ENCODE measurements at places on chromosomes 1 and 21. TPM values are rescaled to one million over a fixed set of nuclear protein-coding genes. Genes with fewer than 3 reads are reported as not detected.

The MUL1 gene
- 30.6 TPM for total RNA-seq

The HES5 gene
- not detected for total RNA-seq

The SEMA4A gene
- total RNA-seq = 4.5 TPM

The NHLH2 gene
- not detected for total RNA-seq

The LRRC7 gene
- 11.1 TPM for total RNA-seq

The TCHH gene
- total RNA-seq = 0.60 TPM

The CELA3A gene
- 60.6 TPM for total RNA-seq

The BOLA1 gene
- 81.9 TPM for total RNA-seq

The OR2M3 gene
- total RNA-seq = not detected

The FGR gene
- total RNA-seq = 19.0 TPM

The MRPL24 gene
- 90.4 TPM for total RNA-seq

The FLVCR1 gene
- 29.4 TPM for total RNA-seq

The NHLH1 gene
- total RNA-seq = not detected

DNA sequence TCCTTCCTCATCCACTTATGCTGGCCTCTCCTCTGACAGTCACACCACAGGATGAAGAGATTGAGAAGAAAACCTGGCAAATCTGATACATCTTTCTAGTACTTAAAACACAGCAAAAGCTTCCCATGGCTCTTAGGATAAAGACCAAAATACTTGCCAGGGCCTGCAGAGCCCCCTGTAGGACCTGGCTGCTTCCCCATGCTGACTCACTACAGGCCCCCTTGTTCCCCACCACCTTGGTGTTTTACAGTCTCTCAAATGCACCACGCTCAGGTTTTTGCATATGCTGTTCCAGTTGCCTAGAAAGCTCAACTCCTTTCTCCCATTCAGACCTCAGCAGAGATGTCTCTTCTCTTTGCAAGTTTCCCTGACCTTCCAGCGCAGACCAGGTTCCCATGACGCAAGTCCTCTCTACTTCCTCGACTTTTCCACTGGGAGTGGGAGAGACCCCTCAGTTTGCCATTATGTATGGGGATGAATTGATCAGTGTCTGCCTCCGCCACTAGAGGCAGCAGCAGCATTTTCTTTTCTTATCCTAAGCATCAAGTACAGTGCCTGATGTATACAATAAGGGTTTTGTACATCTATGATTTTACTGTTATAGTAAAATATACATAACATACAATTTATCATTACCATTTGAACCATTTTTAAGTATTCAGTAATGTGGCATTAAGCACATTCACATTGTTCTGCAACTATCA is 113.8 kb upstream of the C8B start:
- no peak for DNase-seq

- no peak for DNase-seq
Observed at GRCh38 chr1:13725714-13726175, 25.8 kb downstream of the PRDM2 start.

- no peak for DNase-seq
Observed at GRCh38 chr1:226684026-226684425, 55.1 kb downstream of the ITPKB start.

- DNase-seq = no peak
Observed at GRCh38 chr1:167439301-167439988, 78.9 kb downstream of the CD247 start.

DNA sequence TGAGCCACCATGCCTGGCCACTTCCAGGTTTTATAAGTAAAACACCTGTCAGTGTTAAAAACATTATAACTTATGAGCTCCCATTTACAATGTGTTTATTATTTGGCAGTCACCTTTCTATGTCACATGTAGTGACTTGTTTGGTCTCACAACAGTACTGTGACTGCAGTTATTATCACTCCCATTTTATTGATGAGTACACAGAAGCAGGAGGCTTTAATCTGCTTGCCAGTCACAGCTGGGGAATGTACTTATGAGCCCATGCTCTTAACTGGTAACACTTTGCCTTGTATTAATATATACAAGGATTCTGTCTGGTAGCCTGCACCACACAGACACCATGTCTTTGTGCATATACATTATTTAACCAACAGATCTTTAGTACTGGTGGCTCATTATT is 31.1 kb upstream of the BACH1 start:
- no peak for DNase-seq

- DNase-seq = no peak
Observed at GRCh38 chr1:175450219-175450618, 257.6 kb upstream of the KIAA0040 start.

DNA sequence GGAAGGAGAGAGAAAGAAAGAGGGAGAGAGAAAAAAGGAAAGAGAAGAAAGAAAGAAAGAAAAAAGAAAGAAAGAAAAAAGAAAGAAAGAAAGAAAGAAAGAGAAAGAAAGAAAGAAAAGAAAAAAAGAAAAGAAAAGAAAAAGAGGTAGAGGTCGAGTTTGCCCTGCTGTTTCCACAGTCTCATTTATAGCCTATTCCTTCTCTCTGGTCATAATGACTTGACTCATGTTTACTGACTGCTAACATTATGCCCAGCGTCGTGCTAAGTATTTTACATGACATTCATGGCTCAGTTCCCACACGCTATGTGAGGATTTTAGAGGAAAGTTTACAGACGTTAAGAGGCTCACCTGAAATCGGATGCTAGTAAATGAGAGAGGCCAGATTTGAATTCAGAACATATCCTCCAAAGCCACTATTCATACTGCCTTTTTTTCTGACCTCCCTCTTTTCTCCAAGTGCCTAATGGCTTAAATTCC is 263.0 kb downstream of the TNR start:
- no peak for DNase-seq

DNA sequence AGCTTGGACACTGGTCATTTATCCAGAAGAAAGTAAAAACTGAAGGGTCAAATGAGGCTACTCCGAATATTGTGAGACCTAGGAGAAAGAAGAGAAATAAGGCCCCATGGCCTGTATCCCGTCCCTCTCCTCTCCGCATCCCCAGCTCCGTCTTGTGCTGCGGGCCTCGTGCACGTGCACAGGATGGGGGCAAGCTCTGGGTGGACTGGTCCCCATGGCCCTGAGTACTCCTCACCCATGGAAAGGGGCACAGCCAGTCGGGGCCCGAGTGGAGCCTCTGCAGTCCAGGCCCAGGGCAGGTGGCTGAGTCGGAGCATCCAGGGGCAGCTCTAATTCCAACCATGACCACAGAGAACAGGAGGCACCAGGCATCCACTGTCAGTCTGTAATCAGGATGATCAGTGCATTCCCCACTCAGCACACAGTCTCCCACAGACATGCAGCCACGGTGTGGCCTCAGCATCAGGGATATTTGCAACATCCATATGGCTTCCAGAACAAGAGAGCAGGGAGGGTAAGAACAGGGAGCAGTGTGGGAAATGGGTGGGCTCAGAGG is 12.5 kb upstream of the OLIG1 start:
- no peak for DNase-seq

- DNase-seq = no peak
Observed at GRCh38 chr1:40932006-40932405, 47.5 kb upstream of the CTPS1 start.

GRCh38 chr1:47587891-47588582 is 150.2 kb downstream of the FOXD2 start:
- no peak for DNase-seq

DNA sequence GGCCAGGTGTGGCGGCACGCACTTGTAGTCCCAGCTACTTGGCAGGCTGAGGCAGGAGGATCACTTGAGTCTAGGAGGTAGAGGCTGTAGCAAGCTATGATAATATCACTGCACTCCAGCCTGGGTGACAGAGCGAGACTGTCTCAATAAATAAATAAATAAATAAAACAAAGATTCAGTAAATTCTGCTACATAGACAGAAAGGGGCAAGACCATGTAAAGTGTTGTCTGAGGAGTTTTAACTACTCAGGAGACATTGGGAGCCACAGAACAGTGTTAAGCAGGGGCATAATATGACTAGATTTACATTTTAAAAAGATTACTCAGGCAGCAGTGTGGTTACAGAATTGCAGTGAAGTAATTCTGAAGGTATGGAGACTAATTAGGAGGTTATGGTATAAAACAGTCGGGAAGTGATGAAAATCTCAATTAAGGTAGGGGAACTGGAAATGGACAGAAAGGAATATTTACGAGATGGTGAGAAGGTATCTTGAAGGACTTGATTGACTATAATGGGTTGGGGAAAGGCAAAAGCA is 94.7 kb downstream of the ATP1B1 start:
- no peak for DNase-seq

- no peak for DNase-seq
Observed at GRCh38 chr1:206081856-206082255, 28.9 kb downstream of the RHEX start.

GRCh38 chr1:37290718-37291117 is 183.7 kb upstream of the ZC3H12A start:
- no peak for DNase-seq

- DNase-seq = no peak
Observed at GRCh38 chr1:9542430-9542829, 3.2 kb downstream of the SLC25A33 start.

GRCh38 chr1:81729818-81730217 is 70.9 kb upstream of the ADGRL2 start:
- DNase-seq = no peak

DNA sequence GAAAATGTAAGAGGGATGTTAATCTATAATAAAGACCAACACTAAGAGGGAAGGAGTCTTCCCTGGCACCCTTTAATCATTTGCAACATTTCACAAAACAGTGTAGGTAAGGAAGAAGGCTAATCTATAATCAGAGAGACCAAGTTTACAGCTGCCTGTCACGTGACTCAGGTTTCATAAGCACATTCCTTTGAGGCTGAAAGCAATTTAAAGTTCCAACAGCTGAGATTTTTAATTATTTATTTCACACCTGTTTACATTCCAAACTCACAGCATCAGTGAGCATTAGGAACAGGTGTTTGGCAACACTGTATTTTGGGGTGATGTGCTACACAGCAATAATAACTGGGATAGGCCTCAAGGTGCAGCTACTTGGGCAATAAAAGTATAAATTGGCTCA is 75.7 kb upstream of the PGBD5 start:
- no peak for DNase-seq

DNA sequence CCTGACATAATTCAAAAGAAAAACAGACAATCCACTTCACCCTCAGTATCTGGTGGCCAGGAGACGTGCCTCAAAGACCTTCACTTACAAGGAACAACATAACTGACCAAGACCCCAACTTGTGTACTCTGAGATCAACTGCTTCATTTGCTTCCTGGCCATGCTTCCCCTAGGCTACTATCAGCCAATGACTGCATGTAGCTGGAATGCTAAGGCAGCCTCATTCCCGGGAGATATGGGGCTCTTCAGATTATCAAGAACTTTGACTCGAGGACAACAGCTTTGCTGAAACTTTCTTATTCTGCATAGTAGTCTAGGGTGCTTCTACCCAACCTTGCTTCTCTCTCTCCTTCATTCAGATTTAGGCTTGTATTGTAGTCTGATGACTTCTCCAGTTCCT is 11.7 kb upstream of the UCK2 start:
- no peak for DNase-seq

DNA sequence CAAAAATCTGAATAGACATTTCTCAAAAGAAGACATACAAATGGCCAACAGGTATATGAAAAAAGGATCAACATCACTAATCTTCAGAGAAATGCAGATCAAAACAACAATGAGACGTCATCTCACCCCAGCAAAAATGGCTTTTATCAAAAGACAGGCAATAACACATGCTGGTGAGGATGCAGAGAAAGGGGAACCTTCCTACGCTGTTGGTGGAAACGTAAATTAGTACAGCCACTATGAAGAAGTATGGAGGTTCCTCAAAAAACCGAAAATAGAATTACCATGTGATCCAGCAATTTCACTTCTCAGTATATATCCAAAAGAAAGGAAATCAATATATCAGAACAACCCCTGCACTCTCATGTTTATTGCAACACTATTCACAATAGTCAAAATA is 65.1 kb upstream of the ATP1B1 start:
- DNase-seq = no peak

DNA sequence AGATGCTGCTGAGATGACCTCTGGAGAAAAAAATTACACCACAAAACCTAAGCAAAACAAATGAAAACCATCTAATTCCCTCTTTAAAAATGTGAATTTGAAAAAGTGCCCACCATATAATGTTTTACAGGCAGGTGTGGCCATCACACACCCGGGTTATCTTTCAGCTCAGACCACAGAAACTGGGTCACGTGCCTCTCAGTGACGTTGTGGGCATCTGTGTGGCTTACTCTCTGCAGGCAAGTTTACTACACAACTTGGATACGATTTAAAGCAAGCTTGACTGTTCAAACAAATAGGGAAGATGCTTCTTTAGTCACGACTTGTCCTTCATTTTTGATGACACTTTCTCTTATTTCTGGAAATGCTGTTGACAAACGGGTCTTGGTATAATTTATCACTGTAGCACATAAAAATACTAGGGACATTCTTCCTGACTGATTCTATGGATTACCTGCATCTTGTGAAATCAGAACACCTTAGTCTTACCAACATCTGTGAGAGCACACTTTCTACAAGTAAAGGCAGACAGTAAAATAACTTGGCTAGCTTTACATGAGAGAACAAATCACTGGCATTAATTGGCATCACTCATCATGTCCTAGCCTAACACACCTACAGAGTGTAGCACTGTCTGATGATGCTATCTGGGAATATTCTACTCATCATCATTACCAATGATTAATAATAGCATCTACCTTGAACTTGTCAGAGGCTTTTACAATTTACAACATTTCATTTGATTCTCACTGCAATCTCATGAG is 89.3 kb upstream of the EDEM3 start:
- DNase-seq = no peak

GRCh38 chr1:174988986-174989385 is 10.8 kb upstream of the CACYBP start:
- DNase-seq = no peak

DNA sequence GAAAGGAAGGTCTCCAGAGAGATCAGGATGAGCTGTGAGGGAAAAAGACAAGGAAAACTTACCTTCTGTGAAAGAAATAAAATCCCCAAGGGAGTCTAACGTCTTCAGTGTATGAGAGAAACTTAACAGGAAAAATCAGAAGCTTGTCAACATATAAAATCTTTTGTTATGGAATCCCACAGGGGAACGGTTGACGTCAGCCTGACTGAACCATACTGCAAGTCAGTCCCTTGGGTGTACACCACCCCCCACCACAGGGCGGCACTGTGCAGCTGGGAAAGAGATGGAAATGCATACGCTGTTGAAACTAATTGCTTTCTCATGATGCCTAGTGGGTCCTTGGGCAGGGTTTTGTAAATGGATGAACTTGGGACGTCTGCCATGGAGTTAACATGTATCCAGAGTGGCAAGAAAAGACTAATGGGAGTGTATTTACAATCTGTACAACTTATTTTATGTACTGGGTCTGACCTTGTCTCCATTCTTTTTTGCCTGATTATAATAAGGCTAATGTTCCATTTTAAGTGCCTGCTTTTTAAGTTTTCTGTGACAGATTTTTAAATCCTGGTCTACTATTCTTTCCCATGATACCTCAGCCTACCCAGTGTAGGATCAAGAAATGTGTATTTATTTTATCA is 22.7 kb downstream of the UTP25 start:
- no peak for DNase-seq

Measured in tibial nerve (tissue), 4 donors.